Activated effector memory CD4-positive, alpha-beta T cell treated with Interleukin-2 at 50 U/mL for 16 hours (primary cell): ENCODE measurements at places on chromosomes 7 and 10.

DNA sequence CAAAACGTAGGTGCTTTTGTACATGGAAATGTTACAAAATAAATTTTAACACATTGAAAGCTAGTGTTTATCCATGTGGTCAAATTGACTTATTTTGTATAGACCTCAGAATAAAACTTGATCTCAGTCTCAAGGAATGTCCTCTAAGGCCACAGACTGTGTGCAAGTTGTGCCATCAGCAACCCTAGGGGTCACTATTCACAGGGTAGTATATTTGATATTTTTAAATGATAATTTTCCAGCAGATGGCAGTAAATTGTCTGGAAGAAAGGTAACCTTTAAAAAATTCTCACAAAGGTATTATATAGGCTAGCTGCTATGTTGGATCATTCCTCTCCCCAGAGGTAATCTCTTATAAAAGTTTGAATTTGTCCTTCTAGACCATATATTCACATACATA lies 12.9 kb upstream of the SNX10 start:
- no peak for DNase-seq

- DNase-seq: no peak
Observed at GRCh38 chr7:41478187-41478586, 224.7 kb downstream of the INHBA start.

DNA sequence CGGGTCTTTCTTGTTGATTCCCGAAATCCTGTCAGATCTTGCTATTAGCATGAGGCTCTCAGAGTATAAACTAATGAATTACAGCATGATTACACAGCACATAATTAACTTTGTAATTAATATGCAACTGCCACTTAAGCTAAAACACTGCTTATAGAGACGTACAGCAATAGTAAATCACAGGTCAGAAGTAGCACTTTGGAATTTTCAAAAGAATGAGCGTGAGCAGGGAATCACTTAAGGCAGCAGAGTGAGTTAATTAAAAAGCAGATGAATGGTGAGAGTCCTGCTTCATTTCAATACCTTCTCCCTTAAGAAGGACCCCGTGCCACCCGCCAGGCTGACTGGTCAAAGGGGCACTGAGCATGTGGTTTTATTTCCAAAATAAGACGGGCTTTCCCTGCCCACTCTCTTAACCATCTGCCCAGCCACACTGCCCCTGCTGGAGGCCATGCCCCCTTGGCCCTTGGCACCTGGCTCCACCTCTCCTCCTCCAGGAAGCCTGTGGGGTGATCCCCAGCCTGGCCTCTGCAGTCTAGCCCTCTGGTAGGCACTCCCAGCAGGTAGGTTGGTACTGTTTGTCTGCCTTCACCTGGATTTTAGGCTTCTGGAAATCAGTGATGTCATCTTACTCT lies 117.8 kb downstream of the ZMIZ1 start:
- no peak for DNase-seq

GRCh38 chr7:29854257-29854938 lies 48.1 kb downstream of the WIPF3 start:
- DNase-seq: no peak
